ENCODE measurements at places on chromosomes 4 and X.

DNA sequence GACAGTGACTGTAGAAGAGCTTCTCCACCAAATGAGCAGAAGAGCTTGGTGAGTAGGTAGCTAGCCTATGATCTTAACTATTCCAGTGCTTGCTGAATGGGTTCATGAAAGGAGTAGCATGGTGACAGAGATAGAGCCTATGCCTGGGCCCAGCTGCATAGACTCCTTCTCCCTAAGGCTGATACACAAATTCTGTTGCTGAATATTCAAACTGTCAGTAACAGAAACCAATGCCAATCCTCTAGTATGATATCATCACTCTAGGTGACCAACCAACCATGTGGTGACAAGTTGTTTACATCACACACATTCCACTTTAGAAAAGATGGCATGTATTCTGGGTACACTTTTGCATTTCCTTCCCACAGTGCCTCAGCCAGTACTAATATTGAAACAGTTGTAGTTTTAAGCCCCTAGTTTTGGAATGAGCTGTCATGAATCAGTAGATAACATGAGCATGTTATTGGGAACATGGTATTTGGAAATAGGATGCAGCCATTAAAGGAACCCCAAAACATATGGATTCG, 103.4 kb upstream of the GRXCR1 start:
- no peak for DNase-seq

DNA sequence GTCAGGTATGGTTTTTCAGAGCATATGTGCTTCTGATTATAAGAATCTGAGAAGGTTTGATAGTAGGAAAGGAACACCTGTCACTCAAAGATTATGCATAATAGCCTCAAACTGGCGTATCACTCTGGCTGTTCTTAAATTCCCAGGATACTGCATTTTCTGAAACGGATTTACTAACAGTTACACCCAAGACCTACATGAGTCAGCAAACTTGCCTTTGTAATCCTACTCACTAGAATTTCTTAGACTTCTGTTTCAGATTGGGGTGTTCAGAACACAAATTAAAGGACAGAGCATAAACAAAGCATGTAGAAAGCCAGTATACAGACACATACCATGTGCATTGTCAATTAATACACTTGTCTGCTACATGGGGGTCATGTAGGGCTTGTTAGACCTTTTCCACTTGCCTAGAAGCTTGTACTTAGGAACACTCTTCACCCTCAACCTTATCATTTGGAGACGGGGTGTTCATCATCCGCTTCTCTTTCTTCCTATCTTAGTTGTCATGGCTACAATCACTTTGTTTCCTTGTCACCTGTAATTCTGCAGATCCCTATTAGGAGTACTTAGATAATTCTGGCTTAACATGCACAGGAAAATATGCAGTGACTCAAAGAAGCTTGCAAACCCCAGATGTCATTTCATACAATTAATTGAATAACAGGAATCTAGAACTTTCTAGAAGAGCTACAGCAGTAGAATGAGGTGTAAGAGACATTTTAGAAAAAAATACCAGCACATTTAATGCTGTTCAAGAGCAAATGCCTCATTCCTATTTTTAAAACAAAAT, 593.0 kb upstream of the TENM3 start:
- DNase-seq: no peak

- no peak for DNase-seq
These were observed 34.8 kb downstream of the CT47B1 start for GRCh38 chrX:120840827-120841226.

GRCh38 chrX:105265093-105265492, 44.6 kb upstream of the TEX13A start:
- no peak for DNase-seq

DNA sequence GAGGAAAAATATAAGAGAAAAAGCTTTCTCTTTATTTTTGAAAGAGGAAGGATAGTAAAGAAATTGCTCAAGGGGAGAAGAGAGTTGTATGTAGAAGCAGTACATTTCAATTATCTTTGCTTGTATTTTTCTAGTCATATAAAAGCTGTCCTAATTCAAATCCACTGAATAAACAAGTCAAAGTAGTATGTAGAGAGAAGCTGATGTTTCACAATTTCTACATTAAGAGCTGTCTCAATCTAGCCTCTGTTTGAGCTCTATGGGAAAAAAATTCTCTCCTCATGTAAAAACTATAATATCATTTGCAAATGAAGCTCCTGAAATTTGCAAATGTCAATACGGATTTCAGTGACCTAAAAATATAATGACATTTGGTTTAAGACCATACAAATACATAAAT, 52.6 kb downstream of the CHM start:
- DNase-seq: no peak

- no peak for DNase-seq
These were observed 72.4 kb downstream of the PAPSS1 start for GRCh38 chr4:107647591-107647990.

DNA sequence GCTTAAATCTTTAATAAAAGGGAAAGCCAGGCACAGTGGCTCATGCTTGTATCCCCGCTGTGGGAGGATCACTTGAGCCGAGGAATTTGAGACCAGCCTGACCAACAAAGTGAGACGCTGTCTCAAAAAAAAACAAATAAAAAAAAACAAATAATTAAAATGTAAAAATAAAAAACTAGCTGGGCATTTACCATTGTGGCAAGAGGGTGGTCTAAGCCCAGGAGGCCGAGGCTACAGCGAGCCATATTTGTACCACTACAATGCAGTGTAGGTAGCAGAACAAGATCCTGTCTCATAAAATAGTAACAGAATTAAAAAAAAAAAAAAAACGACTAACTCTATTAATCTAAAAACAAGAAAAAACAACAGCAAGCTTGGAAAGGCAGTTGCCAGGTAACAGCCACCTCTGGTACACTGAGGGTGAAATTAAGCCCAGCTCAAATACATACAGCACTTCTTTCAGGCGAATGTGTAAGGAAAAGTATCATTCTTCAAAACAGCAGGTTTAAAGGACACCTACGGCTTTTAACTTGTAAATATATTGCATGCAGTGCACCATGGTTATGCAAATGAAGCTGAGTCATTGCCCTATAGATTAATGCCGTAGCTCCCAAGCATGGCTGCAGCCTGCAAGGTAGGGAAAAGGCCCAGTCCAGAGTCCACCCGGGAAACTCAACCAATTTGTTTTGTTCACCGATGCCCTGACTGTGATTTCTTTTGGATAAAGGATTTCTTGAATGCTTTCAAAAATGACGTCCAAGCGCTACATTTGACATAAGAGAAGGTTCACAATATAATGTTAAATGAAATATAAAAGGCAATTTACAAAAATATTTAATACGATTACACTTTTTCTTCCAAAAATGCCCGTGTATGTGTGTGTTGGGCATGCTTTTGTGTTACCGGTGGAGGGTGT, 14.5 kb upstream of the TXLNG start:
- no peak for DNase-seq

- DNase-seq: no peak
These were observed 153.1 kb downstream of the AMELX start for GRCh38 chrX:11446336-11446735.

DNA sequence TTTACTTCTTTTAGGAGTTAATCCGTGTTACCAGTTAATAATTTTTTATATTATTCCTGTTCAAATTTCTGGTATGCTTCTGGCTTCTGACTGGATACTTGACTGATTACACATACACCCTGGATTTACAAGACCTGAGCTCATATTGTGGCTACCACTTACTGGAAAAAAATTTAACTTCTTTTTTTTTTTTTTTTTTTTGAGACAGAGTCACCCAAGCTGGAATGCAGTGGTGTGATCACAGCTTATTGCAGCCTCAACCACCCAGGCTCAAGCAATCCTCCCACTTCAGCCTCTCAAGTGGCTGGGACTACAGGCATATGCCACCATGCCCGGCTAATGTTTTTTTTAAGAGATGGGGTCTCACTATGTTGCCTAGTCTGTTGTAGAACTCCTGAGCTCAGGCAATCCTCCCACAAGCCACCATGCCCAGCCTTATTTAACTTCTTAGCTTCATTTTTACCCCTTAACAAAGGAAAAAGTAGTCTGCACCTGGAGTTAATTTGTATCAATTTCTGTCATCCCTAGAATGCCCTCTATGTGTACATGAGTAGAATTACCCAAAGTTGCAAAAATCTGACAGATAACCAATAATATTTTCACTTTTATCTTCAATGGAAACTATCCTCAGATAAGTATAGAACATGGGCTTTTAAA, 50.3 kb downstream of the TMEM165 start:
- no peak for DNase-seq
